ENCODE measurements at places on chromosomes 4 and X. TPM values are rescaled to one million over a fixed set of nuclear protein-coding genes. Genes with fewer than 3 reads are reported as not detected.

- no peak for ATAC-seq
Measured at GRCh38 chr4:163148466-163149336, 18.0 kb downstream of the NAF1 start.

GRCh38 chrX:35291013-35291412, 348.4 kb downstream of the FAM47B start:
- no peak for ATAC-seq

DNA sequence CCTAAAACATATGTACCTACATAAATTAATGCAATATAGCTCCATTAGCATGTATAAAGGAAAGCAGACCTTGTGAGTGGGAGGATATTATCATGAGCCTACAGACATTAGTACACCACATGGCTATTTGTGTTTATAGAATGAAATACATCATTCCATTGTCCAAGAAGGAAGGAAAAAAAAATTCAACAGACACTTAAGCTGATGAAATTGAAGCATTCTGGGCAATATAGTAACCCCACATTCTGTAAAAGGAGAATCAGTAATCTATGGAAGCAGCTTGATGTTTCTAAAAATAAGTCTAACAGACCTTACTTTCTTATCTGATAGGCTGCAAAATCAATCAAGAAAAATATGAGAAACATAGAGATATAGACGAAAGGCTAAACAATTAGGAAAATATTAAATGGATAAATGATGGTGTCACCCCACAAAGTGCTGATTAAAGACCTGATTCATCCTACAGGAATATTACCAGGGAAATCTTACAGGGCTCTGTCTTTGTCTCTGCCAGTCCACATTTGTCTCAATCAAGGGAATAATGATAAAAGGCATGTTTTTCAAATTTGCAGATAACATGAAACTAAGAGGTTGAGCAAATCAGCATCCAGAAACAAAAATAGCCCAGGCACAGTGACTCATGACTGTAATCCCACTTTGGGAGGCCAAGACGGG, 76.8 kb downstream of the COMMD8 start:
- ATAC-seq: no peak

- no peak for ATAC-seq
Measured at GRCh38 chr4:104942990-104943743, 203.5 kb upstream of the TET2 start.

DNA sequence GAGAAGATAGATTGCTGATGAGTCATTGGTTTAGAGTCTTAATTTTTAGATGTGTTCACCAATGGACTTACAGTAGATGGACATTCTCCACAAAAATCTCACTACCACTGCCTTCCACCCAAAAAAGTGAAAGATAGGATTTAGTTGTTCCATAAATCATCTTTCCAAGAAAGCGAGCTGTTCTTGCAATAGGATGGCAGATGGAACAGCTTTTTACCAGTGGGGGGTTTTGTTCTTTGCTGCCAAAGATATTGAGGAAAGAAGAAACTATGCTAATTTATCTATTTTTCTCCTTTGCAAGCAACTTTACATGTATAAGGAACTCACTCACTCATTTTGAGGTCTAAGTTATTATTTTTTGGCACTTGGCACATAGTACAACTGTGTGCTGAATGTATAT, 109.5 kb downstream of the ADGRL3 start:
- ATAC-seq: no peak

DNA sequence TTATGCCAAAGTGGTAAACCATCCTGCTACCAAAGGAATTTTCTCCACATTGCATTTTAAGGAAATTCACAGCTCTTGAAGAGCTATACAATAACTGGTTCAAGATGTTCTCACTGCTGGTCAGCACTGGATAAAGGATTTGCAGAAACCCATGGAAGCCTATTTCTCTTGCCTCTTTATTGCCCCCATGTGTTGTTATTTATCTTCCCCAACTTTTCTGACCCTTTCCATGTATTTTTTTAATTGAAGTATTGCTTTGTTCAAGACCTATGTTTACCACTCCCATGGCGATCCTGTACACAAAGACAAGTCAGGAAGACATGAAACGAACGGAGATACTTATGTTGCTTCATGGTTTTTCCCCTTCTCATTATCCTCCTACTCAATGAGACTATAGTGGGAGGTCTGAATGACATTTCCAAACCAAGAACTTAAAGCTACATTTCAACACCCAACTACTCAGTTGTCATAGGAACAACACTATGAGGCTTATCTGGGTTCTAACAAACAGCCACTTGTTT, 566.4 kb upstream of the DIPK2B start:
- no peak for ATAC-seq

GRCh38 chr4:136690360-136690759, 841.9 kb downstream of the PCDH18 start:
- ATAC-seq: no peak

- ATAC-seq: no peak
Measured at GRCh38 chrX:149871940-149872339, 9.0 kb upstream of the MAGEA8 start.

GRCh38 chr4:2828758-2829181, 14.9 kb upstream of the ADD1 start:
- no peak for ATAC-seq

DNA sequence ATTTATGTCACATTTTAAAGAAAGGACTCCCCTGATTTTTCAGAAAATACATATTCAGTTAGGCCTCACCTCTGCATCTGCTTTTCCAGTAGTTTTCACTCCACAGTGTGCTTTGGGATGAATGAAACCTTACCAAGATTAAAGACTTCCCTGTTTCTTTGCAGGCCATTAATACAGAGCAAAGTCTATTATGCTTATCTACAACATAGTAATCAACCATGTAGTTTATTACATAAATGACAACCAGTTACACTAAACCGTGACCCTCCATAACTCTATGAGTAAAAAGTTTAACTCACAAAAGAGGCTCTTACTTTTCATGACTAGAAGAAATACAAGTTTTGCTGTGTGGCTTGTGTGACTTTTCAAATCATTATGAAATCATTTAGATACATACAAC, 2.3 kb downstream of the LRRC66 start:
- ATAC-seq: no peak

- ATAC-seq: no peak
Measured at GRCh38 chr4:71255976-71256375, 82.8 kb upstream of the SLC4A4 start.

- ATAC-seq: no peak
Measured at GRCh38 chr4:164373021-164373420, 380.9 kb upstream of the SMIM31 start.

DNA sequence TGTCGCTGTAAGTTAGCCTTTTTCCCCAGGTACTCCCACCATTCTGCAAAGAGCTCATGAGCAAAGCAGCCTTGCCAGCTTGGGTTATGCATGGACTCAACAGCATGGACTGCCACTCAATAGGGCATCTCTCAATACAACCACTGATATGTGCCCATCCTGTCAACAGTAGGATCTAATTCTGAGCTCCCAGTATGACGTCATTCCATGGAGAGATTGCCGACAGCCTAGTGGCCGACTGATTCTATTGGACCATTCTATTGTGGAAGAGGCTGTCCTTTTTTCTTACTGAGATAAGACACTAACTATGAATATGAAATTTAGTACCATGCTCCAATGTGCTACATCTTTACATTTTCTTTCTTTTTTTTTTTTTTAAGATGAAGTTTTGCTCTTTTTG, 2389.0 kb upstream of the AGA start:
- ATAC-seq: no peak

GRCh38 chr4:139959396-139959795, 194.6 kb downstream of the MAML3 start:
- ATAC-seq: no peak

DNA sequence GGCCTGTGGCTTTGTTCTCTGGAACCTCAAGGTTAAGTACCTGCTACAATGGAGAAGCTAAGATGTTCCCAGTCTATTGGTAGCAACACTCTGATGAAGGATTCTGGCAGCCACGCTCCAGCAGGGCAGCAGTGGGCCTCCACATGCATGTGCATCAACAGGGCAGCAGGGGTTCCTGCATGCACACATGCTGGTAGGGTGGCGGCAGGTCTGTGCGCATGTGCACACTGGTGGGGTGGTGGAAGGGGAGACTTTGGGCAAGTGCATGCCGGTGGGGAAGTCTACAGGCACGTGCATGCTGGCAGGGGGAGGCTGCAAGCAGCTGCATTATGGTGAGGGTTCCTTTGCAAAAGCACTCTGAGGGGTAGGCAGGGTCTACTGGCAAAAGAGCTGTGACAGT, 160.7 kb downstream of the NKX6-1 start:
- no peak for ATAC-seq

GRCh38 chrX:44152852-44153251, 179.7 kb upstream of the NDP start:
- ATAC-seq: no peak

DNA sequence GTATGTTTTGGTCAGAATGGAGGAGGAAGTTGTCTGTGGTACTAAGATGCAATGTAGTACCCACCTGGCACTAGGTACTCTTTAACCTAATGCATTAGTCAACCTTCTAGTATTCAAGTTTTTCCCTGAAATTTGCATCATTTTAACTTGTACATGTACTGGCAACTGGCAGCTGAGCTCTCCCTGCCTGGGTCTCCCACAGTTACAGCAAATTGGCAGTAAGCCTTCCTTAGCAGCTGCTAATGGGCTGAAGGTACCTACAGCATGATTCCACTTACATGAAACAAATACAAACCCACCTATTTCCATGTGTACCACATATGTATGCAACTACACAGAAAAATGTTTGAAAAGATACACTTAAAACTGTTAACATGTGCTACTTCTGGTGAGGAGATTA, 8.1 kb upstream of the KLHL2 start:
- no peak for ATAC-seq

DNA sequence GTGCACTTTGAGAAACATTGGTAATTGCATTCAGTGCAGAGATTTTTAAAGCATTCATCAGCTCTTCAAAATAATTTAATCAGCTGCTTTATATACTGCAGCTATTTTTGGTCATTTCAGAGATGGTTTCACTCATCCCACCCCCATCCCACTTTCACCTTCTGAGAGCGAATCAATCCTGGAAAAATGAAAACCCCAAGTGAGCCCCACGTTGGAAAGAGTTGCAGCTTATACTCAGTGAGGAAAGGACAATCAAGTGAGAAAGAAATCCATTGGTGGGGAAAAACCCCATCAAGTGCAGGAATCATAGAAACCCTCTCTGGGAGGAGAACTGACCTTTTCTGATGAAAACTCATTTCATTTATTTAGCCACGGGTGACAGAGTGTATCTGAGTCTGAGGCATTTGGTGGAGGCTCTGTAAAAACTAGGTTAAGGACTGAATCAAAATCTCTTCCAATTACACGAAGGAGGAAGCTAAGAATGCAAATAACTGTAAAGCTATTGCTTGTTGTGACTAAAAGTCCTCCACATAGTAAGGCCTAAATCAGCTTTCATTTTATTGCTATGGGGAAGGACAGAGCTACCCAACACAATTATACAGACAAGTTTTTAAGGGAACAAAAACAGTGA, 240.4 kb upstream of the PGRMC2 start:
- ATAC-seq: no peak

DNA sequence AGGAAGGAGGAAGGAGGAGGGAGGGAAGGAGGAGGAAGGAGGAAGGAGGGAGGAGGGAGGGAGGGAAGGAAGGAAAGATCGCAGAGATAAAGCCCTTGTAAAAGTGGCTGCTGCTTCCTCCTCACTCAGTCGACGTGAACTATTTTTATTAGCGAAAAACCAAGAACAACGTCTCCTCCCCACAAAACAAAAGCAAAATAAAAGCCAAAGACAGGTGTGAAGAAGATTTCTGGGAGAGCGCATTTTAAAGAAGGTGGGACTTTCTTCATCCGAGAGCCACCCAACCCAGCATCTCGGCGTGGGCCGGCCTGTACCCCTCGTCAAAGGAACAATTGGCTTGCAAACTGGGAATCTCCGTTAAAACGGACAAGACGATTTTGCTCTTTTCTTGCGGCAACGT, 40.7 kb upstream of the ASMTL start:
- no peak for ATAC-seq

DNA sequence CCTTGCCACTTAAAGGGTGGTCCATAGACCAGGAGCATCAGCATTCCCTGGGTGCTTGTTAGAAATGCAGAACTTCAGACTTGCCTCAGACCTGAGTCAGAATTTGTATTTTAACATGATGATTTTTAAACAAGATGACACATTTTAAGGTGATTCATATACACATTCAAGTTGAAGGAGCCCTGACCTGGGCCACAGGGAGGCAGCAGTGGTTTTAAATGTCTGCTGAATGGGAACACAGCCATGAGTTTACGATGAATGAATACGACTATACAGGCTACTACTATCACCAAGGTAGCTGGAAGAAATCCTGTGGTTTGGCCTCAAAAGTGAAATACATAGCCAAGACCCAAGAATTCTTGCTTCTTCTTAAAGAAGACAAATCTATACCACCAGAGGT, 2.9 kb downstream of the HDAC8 start:
- ATAC-seq: no peak

DNA sequence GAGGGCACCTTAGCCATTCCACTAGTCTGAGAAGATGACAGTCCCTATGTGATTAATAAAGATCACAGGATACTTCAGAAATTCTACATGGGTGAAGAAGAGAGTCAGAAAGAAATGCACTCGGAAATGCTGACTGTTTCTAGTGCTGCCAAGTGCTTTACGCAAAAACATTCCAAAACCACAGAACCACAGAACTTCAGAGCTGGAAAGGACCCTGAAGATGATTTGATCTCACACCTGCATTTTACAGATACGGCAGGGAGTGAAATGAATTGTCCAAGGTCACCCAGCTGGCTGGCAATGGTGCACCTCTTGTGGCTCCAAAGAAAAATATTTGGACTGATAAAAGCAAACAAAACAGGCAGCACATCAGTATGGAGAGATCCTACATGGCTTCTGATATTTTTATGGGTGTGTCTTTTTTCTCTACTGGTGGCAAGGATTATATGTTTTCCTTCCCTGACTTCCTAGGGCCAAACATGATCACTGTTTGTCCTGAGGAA, 115.9 kb downstream of the MAML3 start:
- no peak for ATAC-seq

DNA sequence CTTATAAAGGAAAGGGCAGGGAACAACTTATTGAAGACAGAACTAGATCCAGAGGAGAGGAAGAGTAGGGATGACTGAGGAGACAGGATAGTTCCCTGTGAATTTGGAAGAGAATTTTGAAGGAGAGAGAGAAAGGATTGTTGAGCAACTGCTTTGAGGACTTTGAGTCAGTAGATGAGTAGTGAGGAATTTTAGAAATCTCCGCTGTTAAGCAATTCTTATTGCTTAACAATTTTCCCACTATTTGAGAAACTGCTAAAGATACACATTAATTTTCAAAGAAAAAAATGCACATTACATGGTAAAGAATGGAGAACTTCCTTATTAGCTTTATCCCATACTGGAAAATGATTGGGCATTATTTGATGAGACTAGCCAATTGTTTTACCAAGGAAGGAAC, 116.3 kb upstream of the NRK start:
- no peak for ATAC-seq

DNA sequence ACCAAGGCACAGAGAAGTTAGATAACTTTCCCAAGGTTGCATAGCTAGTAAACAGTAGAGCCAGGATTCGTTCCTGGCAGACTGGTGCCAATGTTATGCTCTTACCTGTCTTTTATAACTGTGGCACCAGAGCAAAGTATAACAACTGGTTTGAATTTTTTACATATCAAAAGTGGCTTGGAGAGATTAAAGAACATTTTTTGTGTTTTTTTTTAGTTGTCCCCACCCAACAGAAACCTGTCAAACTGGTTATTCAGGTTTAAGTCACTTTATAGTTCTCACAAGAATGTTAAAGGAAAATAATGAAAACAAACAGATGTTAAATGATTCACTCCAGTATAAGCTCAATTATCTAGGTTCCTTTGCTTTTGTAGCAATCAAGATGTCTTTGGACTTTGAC, 15.6 kb upstream of the FAM47E start:
- ATAC-seq: no peak

The ANXA3 gene
- total RNA-seq: 779 TPM

The PLS3 gene
- total RNA-seq: 29.1 TPM

The SPOCK3 gene
- total RNA-seq: 1.7 TPM

The RS1 gene
- 0.34 TPM for total RNA-seq

The SSX7 gene
- not detected for total RNA-seq

The CXCR3 gene
- 0.22 TPM for total RNA-seq
